ENCODE measurements at places on chromosomes 13 and 19.

- peak; percentile 17 for DNase-seq
Measured at GRCh38 chr13:26680123-26680450, 80.5 kb downstream of the GPR12 start.

DNA sequence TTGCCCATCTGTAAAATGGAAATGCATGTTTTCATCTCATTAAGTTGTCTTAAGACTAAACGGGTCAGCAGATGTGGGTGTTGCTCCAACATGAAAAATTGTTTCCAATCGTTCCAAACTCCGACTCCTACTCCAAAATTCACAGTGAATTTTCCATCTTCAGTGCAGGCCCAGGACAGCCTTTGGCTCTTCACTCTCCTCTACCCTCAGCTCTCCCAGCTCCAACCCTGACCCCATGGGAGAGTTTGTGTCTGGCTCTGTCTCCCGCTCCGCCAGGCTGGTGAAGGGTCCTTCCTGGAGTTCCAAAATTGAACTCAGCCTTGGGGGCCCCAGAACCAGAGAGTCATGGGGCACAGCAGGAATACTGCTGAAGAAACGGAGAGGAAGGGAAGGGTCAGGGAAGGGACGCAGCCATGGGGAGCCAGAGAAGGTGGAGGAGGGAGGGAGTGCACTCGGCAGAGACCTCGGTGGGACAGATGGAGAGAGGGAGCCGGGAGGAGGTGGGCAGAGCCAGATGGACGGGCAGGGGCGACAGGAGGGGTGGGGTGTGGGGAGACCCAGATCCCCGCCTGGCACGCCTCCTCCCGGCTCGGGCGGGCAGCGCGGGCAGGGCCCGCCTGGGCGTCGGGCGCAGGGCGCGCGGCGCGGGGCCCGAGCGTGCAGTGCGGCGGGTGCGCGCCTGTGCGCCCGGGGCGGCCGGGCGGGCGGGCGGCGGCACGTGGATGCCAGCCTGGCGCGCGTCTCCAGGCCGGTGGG, 45.6 kb downstream of the CELF5 start:
- no peak for DNase-seq

DNA sequence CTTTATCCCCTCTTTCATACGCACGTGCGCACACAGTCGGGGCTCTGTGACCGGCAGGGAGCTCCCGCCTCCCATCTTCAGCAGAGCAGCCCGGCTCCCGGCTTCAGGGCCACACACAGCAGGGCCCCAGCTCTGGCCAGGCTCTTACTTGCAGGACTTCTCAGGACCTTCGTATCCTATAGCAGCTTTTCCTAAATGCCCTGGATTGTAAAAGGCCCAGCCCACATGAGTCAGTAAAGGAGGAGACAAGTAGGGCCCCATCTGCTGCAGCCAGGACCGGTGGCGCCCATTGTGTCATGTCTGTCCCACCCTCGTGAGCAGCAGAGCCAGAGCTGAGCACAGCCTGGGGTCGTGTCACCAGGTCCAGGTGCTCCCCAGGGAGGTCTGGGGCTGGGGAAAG, 107.6 kb upstream of the VSTM2B start:
- DNase-seq, result no peak

- no peak for DNase-seq
Measured at GRCh38 chr19:38429811-38430156, 3.7 kb upstream of the RYR1 start.

DNA sequence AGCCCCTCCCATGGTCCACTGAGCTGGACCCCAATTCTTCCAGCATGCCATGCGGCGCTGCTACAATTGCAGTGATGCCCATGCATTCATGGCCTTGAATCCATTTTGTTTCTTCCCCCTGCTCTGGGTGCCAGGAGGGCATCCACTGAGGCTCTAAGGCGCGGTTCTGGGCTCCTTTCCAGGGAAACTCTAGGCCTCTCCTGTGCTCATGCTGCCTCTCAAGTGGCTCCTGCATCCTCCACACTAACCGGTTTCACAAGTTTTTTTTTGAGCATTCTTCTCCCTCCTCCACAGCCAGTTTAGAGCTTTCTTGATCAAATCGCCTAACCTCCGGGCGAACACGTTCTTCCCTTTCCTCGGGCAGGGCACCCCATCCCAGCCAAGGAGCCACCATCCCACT, 69.1 kb upstream of the FLT1 start:
- no peak for DNase-seq

DNA sequence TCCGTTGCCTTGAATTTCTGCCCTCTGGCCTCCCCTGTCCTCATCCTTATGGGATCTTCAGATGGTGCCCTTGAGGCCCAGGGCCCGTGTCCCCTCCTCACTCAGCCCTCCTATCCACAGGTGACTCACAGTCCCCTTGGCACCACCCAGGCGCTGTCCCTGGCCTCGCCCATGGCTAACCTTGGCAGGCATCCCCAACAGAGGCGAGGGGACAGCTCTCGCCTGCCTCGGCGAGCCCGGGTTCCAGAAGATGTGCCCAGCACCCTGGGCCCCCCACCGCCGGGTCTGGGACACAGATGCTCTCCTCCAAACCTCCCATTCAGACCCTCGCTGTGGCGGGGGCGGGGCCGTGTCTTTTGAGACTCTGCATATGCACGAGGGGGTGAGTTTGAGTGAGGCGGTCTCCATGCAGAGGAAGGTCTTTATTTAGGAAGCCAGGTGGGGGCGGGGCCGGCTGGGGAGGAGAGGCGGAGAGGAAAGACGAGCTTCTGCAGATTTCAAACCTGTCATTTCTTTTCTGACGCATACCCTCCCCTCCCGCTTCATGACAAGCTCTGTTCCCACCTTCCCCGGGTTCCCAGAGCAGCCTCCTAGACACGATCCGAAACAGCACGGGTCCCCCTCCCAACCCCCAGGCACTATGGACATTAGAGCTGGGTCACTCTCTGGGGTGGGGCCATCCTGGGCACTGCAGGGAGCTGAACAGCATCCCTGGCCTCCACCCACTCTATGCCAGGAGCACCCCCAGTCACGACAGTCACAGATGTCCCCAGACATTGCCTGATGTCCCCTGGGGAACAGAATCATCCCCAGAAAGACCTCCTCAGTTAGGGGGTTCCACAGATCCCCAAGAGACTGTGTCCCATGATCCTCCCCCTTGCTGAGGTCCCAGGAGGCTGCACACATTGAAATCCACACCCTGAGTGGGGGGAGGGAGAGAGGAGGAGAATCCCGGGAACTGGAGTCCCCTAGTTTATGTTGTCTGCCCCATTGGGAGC, 48.5 kb downstream of the GNG7 start:
- DNase-seq, result no peak

- no peak for DNase-seq
Measured at GRCh38 chr13:27991881-27992280, 3.4 kb upstream of the URAD start.

GRCh38 chr13:51432576-51432975, 20.3 kb downstream of the INTS6 start:
- DNase-seq, result no peak

DNA sequence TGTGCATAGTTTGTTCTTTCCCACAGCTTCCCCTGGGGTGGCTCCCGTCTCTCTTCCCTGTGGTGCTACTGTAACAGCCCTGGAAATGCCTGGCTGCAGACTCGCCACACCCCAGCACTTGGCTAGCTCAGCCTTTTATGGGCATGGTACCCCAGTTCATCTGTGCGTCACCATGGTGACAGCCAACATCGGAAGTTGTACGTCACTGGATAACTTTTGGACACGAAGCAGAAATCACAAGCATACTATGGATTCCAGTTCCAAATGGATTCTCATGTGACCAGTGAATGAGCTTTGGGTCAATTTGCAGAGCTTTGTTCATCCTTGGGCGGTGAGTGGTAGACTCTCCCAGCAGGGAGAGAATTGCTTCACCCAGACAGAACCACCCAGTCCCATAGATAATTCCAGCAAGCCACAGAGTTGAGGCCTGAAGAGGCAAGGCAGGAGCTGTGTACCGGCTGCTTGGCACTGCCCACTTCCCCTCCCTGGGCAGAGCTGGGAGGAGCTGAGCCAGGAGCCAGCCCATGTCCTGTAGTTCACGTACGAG, 54.4 kb downstream of the COL4A2 start:
- no peak for DNase-seq

DNA sequence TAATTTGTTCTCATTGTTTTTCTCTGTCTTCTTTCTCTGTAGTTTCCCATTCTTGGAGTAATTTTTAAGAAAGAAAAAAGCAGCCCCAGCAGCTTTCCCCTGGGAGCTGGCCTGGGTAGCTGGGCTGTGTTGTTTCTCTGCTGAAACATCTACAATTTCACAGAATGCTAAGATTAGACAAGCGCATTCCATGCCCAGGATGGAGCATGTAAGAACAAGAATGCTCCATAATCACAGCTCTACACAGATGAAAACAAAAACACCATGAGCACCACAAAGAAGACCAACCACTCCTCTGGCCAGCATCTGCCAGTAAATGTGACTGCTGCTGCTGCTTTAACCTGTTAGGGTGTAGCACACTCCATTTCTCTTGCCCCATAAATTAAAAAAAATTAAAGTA, 239.2 kb upstream of the SLITRK1 start:
- DNase-seq, result peak; percentile 0

DNA sequence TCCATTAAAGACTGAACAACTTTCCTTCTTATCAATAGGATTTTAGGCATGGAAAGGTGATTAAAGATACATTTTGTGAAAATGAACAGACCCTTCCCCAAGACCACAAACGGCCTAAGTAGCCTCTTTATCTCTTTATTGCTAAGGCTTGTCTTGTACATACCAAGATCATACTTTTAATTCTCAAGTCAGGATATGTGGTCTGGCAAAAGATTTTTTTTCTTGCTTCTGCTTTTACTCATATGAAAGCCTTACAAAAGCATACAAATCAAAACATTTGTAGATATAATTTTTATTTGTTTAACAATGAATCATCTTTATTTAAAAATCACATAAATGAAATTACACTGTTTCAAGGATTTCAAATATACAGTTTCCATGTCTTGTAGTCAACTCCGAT, 35.8 kb downstream of the TGDS start:
- no peak for DNase-seq

GRCh38 chr13:112769615-112770014, 79.8 kb downstream of the ATP11A start:
- no peak for DNase-seq

- no peak for DNase-seq
Measured at GRCh38 chr13:59043016-59043415, 1120.7 kb downstream of the DIAPH3 start.

GRCh38 chr19:36449059-36449670, 30.7 kb upstream of the ZFP82 start:
- DNase-seq, result no peak

DNA sequence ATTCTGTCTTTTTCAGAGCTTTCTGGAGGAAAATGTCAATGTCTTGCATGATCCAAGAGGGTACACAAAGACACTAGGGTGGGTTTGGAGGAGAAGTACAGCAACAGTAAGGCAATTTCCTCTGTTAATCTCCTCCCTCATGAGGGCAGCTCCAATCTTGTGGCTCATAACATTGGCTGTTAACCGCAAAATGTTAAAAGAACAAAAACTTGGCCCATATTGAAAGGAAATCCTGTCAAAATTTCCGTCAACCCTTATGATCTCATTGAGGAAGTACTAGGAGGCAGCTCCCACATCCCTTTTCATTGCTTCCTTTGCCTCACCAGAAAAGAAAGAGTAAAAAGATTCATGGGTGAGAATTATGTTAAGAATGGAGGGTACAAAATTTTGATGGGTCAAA, 11.6 kb downstream of the OXGR1 start:
- DNase-seq, result no peak

- DNase-seq, result no peak
Measured at GRCh38 chr19:29216021-29216420, 3.1 kb upstream of the UQCRFS1 start.

- no peak for DNase-seq
Measured at GRCh38 chr13:69553976-69554375, 553.6 kb upstream of the ATXN8OS start.

DNA sequence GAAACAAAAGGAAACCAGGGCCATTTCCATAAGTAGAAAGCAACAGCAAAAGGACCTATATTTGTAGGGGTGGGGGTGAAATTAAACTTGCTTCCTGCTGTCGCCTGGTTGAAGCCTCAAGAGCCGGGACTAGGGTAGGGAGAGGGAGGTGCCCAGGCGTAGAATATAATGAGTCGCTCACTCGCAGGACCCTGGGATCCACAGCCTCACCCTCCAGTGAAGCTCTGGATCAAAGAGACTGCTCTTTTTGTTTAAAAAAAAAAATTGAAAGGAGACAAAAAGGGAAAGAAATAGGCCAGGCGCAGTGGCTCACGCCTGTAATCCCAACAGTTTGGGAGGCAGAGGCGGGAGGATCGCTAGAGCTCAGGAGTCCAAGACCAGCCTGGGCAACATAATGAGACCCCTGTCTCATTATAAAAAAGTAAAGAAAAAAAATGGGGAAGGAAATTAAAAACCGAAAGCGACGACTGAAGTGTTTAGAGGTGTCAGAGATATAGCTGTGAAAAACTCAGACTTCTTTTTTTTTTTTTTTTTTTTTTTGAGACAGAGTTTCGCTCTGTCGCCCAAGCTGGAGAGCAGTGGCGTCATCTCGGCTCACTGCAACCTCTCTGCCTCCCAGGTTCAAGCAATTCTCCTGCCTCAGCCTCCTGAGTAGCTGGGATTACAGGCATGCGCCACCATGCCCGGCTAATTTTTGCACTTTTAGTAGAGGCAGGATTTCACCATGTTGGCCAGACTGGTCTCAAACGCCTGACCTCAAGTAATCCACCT, 10.9 kb upstream of the ADGRE5 start:
- no peak for DNase-seq

DNA sequence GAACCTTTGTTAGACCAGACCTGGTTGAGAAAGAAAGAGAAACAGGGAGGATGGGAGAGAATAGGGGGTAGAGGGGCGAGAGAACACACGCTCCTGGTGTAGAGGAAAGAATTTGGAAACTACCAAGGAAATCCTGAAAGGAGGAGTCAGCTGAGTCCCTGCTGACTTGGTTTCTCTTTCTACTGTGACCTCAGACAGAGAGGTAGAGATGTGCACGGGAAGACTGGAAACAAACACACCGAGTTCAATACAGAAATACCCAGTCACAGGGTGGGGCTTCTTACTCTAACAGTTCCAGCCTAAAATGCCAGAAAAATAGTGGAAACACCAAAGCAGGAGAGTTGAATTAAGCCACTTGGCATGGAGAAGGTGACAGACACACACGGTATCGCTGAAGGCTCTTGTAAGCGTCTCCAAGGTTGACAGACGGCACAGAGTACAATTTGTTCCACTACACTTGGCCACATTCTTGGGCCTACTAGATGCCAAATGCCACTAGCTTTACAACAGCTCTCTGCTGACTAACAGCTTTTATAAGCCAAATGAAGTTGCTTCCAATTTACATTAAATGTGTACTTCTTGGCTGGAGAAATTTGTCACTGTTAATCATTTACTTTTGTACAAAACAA, 28.1 kb downstream of the LATS2 start:
- no peak for DNase-seq

DNA sequence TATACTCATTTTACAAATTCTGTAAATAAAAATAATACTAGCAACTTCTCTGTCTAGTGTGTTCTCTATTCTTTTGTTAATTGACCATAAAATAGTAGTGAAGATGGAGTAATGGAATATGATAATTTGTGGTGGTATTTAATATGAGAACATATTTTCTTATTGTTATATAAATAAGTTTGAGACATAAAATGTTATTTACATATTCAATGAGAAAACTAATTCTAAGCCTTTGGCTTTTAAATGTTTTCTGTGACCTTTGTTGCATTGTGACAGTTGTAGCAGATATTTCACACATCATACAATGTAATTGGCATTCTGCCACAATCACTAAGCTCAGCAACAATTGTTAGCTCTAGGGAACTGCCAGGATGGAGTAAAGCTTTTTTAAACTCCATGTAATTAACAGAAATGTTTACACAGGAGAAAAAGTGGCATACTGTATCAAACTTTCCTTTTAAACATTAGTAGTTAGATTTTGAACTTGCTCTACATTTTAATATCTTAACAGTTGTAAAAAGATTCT, 562.1 kb upstream of the PCDH9 start:
- no peak for DNase-seq

- no peak for DNase-seq
Measured at GRCh38 chr13:72427757-72428528, 299.5 kb downstream of the MZT1 start.

Data from HTR-8/SVneo (cell line).